CD4-positive, alpha-beta T cell treated with Interleukin-1 beta for 1 hour (primary cell): ENCODE measurements at places on chromosomes 3 and 15.

- DNase-seq = no peak
Observed at GRCh38 chr15:48683991-48684765, 38.7 kb upstream of the FBN1 start.

DNA sequence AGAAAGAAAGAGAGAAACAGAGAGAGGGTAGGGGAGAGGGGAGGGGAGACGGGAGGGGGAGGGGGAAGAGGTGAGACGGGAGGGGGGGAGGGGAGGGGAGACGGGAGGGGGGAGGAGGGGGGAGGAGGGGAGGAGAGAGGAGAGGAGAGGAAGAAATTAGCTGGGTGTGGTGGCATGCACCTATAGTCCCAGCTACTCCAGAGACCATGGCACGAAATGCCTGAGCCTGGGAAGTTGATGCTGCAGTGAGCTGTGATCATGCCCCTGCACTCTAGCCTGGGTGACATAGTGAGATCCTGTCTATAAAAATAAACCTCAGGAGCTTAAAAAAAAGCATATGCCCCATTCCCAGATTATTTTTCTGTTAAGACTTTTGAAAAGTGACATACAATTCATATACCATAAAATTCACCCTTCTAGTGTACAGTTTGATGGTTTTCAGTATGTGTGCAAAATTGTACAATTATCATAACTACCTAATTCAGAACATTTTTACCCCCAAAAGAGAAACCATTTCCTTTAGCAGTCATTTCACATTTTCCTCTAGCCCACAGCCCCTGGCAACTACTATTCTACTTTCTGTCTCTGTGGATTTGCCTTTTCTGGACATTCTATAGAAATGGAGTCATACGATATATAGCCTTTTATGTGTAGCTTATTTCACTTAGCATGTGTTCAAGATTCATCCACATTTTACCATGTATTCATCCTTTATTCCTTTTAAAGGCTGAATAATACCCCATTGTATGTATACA, 699.6 kb downstream of the FHIT start:
- no peak for DNase-seq

GRCh38 chr15:57951328-57951932, 114.1 kb downstream of the ALDH1A2 start:
- no peak for DNase-seq

DNA sequence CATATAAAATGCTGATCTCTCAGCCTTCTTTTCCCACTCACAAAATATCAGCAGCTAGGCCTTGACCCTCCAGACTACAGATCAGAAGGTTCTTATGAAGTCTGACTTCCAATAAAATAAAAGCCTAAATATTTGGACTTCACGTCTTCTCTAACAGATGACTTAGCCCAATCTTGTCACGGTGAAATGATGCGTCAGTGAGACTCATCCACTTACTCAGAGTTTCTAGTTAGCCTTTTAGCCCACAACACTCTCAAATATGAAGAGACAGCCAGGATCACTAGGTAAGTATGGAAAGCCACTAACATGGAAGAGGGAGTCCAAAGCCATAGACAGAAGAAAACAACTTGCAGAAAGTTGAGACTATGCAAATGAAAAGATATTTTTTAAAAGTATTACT, 601.2 kb downstream of the PYDC2 start:
- DNase-seq = no peak

DNA sequence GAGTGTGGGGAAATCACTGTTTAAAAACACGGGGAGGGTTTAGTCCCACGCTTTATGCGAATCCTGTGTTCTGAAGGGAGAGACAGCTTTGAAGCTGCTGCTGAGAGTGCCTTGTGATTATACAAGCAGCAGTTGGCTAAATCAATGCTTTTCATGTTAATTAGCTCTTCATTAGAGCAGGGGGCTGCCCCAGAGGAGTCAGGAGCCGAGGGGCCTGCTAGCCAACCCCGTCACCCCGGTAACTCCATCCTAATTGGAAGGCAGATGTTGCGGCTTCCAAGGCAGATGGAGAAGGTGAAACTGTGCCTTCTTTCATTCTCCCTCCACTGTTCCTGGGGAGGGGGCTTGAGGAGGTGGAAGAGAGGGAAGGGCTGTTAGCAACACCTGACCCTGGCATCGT, 92.4 kb upstream of the ANKRD34C start:
- DNase-seq = no peak

DNA sequence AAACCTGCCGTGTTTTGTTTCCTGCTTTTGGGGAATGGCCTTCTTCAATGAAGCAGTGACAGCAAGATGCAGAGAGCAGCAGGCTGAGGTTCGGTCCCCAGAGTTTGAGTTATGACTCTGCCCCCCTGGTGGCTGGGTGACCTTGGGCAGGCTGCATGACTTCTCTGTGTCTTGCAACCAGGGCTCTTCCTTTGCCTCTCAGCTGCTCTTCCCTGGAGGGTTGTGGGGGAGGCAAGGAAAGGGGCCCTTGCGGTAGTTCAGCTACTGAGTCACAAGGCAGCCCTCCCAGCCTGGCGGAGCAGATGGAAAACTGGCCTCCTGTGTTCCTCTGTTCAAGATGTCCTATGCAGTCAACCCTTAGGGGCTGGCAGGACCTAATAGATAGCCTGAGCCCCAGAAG, 17.1 kb downstream of the CTXND1 start:
- peak; percentile 6 for DNase-seq

GRCh38 chr3:41768363-41768762, 193.5 kb downstream of the ULK4 start:
- DNase-seq = no peak

- no peak for DNase-seq
Observed at GRCh38 chr3:175885231-175885766, 1026.2 kb downstream of the NAALADL2 start.

- DNase-seq = no peak
Observed at GRCh38 chr3:120848503-120848902, 59.5 kb upstream of the STXBP5L start.

DNA sequence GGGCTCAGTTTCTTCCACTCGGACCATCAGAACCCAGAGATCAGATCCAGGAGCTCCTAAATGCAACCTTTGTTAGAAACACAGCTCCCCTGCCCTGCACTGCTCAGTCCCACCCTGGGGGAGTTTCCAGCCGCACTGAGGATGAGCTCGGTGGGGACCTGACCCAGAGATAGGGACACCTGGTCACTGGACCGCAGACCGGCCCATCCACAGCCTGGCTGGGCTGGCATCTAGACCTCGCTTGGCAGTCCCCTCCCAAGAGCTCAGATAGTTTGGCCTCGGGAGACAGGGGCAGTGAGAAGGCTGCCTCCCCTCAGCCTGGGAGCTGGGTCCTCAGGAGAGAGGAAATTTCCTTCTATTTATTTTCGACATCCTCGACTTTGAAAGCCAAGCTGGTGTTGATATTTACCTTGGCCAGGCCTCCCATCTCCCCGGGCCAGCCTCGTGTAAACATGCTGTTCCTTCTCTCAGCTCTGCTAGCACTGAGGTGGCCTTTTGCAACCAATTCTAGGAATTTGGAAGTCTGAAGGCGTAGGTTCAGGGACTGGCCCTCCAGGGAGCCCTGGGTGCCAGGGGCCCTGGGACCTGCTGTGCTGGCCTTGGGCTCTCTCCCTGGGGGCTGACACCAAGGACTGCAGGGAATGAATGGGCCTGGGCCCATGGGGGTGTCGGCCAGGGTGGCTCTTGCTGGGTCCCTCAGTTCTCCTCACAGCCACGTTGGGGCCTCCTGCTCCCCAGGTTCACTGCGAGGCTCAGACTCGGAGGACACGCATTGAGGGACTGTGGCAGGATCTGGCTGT, 90.1 kb downstream of the VGLL4 start:
- no peak for DNase-seq

- DNase-seq = no peak
Observed at GRCh38 chr3:73846951-73847350, 222.2 kb upstream of the PDZRN3 start.

- DNase-seq = peak; percentile 5
Observed at GRCh38 chr3:197428117-197428801, 127.5 kb downstream of the BDH1 start.

DNA sequence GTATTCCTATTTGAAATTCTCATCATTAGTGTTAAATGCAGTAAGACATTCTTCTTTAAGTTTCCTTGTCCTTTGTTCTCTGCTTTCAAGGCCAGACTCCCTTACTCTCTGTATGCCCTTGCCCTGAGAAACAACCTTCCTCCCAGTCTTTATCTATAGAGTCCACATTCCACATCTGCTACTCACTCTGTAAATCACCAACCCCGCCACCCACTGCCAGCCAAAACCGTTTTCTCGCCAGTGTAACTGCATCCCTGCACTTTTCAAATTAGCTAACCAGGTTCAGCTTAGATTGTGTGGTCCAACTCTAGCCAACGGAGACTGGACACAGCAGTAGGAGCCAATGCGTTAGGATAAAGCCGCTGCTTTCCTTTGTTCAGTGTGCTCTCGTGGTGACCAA, 402.4 kb upstream of the PDZRN3 start:
- DNase-seq = no peak

- DNase-seq = no peak
Observed at GRCh38 chr3:182239316-182239715, 527.6 kb downstream of the SOX2 start.

- no peak for DNase-seq
Observed at GRCh38 chr3:123883111-123883510, 1.0 kb downstream of the MYLK start.

GRCh38 chr3:155748611-155749365, 3.9 kb upstream of the PLCH1 start:
- DNase-seq = no peak

GRCh38 chr3:12155828-12156227, 2.9 kb downstream of the TIMP4 start:
- DNase-seq = no peak

- no peak for DNase-seq
Observed at GRCh38 chr3:5754602-5755001, 567.1 kb downstream of the EDEM1 start.

GRCh38 chr15:28097656-28098359, 1.3 kb downstream of the OCA2 start:
- no peak for DNase-seq

GRCh38 chr15:51356983-51357382, 15.5 kb downstream of the GLDN start:
- no peak for DNase-seq

- DNase-seq = no peak
Observed at GRCh38 chr3:137047240-137047639, 89.5 kb downstream of the IL20RB start.

- peak; percentile 40 for DNase-seq
Observed at GRCh38 chr15:78979456-78980320, 34.8 kb upstream of the CTSH start.

DNA sequence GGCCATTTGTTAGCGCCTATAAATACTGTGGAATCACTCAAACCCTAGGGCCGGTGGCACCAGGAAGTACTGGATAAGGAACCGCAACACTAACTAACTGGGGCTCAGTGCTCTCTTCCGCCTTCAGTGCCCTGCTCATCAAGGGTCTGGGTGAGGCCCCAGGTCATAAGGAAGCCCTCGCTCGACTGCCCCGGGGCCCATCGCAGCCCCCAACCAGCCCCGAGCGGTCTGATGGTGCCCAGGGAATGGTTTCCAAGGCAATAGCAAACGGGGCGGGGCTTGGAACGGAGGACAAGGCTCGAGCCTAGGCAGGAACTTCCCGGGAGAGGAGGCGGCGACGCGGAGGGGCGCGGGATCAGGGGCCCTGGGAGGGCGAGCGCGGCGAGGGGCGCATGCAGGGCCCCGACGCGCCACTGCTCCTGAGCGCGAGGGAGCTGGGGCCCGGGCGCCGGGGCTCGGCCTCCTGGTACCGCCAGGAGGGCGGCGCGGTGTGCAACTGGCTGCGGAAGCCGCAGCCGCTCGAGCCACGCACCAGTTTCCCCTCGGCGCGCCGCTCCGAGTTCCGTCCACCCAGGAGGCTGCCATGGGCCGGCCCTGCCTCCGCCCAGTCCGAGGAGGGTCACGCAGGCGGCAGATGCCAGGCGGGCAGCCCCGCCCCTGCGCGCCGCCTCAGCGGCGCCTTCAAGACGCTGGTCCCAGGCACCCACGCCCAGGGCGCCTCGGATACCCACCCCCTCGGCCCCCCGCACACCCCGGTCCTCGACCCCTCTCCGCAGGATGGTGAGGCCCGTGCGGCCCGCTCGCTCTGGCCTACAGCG, at the start of gene TTLL3:
TTLL3 (plus strand) TSS at position 648 of the 818 bp plus-strand sequence. CDS start 400 bp downstream, outside the sequence.
- DNase-seq = peak; percentile 44

- peak; percentile 65 for DNase-seq
Observed at GRCh38 chr15:89760303-89761008, 9.4 kb upstream of the MESP1 start.

- DNase-seq = no peak
Observed at GRCh38 chr3:15264486-15264885, 58.4 kb downstream of the CAPN7 start.

DNA sequence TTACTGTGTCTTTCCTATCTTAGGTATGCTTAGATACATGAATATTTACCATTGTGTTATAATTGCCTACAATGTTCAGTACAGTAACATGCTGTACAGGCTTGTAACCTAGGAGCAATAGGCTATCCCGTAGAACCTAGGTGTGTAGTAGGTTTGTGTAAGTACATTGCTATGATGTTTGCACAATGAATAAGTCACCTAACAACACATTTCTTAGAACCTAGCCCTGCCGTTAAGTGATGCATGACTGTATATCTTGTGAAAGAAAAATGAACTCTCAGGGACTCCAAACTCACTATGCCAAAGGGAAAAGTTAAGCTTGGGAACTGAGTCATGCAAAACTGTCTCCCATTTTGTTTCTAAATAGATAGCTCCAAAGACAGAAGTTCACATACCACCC, 91.5 kb upstream of the ACP3 start:
- no peak for DNase-seq

DNA sequence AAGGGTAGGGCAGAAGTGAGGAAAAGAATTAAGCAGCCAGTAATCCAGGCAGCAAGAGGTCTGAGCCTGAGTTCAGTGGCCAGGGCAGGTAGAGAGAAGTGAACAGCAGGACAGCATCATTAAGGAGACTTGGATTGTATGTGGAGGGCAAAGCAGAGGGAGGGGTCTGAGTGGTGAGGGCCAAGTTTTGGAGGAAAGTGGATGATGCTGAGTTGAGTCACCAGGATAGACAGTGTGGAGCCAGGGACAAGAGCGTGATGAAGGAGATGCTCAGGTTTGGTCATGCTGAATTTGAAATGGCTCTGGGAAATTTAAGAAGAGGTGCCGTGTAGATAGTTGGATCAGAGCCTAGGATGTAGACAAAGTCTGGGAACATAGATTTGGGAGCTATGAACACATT, 93.1 kb downstream of the ARHGEF26 start:
- no peak for DNase-seq

DNA sequence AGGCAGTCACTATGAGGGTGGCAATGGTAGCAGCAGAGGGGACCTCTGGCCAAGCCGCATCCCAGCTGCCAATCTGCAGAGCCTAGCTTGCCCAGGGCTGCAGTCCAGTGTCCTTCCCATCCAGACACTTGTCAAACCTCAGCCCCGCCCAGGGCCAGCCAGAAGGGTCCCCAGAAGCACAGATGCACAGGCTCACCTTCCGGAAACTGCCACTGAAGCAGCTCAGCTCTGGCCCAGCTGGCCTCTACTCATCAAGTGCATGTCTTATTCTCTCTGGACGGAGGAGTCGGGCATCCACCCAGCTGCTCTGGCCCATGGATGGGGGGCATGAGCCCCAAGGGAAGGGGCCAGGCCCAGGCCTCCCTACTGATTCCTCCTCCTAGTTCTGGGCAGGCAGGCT, 69.2 kb downstream of the DNAJB8 start:
- DNase-seq = no peak

GRCh38 chr15:60462027-60462426, 16.9 kb downstream of the ICE2 start:
- no peak for DNase-seq
